ENCODE measurements at places on chromosomes 3 and 15.

GRCh38 chr3:184375747-184376461 is 2.1 kb downstream of the THPO start:
- DNase-seq, result peak; percentile 54
- H3K4me3 ChIP-seq, result no peak overlapping the region
- no peaks in the 10 kb centered on the region for H3K36me3 ChIP-seq
- H3K27ac ChIP-seq, result no peak overlapping the region

GRCh38 chr3:150636258-150636657 is 33.1 kb downstream of the SELENOT start:
- H3K36me3 ChIP-seq, result no peaks in the 10 kb centered on the region
- no peak overlapping the region for H3K4me3 ChIP-seq
- DNase-seq, result no peak
- H3K27me3 ChIP-seq, result no peaks in the 10 kb centered on the region

GRCh38 chr3:61683549-61684236 is 122.3 kb downstream of the PTPRG start:
- peaks cover 92% of the 10 kb centered on the region for H3K4me1 ChIP-seq
- no peaks in the 10 kb centered on the region for H3K36me3 ChIP-seq
- H3K4me3 ChIP-seq, result no peak overlapping the region
- no peak overlapping the region for H3K27ac ChIP-seq
- no peaks in the 10 kb centered on the region for H3K27me3 ChIP-seq

- H3K27me3 ChIP-seq, result no peaks in the 10 kb centered on the region
- peaks cover 2% of the 10 kb centered on the region for H3K4me1 ChIP-seq
- H3K4me3 ChIP-seq, result no peak overlapping the region
- no peaks in the 10 kb centered on the region for H3K36me3 ChIP-seq
- H3K27ac ChIP-seq, result no peak overlapping the region
Measured at GRCh38 chr3:49415931-49416601, 3.8 kb downstream of the TCTA start.

- H3K36me3 ChIP-seq, result no peaks in the 10 kb centered on the region
- H3K4me3 ChIP-seq, result no peak overlapping the region
- H3K27me3 ChIP-seq, result no peaks in the 10 kb centered on the region
- no peak for DNase-seq
- H3K27ac ChIP-seq, result no peak overlapping the region
Measured at GRCh38 chr3:155712008-155712407, 32.9 kb downstream of the PLCH1 start.

DNA sequence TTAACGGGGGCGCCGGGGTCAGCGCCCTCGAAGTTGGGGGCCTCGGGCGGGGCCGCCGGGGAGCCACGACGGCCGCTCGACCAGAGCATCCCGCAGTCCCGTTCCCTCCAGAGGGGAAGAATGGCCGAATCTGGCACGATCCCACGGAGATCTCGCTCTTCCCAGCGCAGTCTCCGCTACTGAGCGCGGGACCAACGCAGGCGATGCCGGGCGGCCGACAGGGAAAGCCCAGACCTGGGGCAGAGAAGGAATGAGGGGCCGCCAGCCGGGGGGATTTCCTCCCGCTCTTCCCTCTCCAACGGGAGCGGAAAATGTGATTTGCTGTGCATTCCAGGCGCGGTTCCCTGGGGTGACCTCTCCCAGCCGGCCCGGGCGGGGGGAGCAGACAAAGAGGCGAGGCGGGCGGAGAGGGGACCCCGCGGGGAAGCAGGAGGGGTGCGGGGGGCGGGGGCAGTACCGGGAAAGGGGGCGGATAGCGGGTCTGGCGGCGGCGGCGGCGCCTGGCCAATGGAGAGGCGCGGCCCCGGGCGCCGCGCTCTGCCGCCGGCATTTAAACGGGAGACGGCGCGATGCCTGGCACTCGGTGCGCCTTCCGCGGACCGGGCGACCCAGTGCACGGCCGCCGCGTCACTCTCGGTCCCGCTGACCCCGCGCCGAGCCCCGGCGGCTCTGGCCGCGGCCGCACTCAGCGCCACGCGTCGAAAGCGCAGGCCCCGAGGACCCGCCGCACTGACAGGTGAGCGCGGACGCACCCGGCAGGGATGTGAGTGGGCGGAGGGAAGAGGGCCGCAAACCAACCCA is at the start of gene GREM1:
Gene GREM1, plus strand, starts transcription at position 579 of the 801 bp plus-strand sequence. CDS start 12,687 bp downstream, outside the sequence.
- H3K27ac ChIP-seq, result no peak within 1 kb of the TSS
- peak within 1 kb of the TSS; percentile 70 for H3K4me3 ChIP-seq
- peaks cover 26% of the 10 kb centered on the region for H3K4me1 ChIP-seq
- H3K27me3 ChIP-seq, result peaks cover 92% of the 10 kb centered on the region
- DNase-seq, result peak; percentile 79
- H3K36me3 ChIP-seq, result no peaks in the 10 kb centered on the region

DNA sequence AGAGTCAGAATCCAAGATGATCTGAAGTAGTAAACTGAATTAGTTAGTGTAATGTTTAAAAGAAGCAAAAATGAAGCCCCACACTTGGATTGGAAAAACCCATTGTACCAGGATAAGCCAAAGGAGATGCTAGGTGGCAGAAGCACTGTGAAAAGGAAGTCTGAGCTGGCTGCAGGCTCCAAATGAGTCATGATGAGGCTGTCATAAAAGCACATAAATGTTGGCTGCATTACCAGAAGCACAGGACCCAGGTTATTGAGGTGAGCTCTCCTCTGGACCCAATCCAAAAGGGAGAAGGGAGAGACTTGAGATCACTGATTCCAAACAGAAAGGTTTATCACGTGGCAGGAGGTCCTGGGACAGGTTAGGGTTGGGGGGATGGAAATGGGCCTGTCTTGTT is 3.2 kb upstream of the ACAN start:
- H3K27ac ChIP-seq, result no peak overlapping the region
- DNase-seq, result no peak
- H3K4me3 ChIP-seq, result no peak overlapping the region
- H3K4me1 ChIP-seq, result peaks cover 2% of the 10 kb centered on the region

DNA sequence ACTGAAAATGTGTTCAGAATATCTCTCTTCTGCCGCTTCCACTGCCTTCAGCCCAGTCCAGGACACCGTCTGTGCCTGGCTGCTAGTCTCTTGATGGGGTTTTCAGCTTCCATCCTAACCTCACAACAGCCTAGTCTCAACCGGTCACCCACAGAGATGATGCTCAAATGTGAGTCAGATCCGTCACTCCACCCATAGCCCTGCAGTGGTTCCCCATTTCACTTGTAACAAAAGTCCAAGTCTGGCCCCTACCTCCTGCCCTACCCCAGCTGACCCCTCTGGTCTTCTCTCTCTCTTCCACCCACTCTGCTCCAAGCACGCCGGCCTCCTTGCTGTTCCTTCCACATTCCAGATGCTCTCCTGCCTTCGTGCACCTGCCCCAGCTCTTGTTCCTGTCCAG is 68.1 kb downstream of the PPARG start:
- no peak for DNase-seq
- H3K27ac ChIP-seq, result no peak overlapping the region
- H3K4me1 ChIP-seq, result no peaks in the 10 kb centered on the region
- H3K27me3 ChIP-seq, result no peaks in the 10 kb centered on the region

GRCh38 chr3:67901681-67902080 is 247.3 kb upstream of the SUCLG2 start:
- H3K4me3 ChIP-seq, result no peak overlapping the region
- H3K4me1 ChIP-seq, result no peaks in the 10 kb centered on the region
- peak; percentile 10 for DNase-seq
- no peaks in the 10 kb centered on the region for H3K27me3 ChIP-seq
- H3K36me3 ChIP-seq, result no peaks in the 10 kb centered on the region

DNA sequence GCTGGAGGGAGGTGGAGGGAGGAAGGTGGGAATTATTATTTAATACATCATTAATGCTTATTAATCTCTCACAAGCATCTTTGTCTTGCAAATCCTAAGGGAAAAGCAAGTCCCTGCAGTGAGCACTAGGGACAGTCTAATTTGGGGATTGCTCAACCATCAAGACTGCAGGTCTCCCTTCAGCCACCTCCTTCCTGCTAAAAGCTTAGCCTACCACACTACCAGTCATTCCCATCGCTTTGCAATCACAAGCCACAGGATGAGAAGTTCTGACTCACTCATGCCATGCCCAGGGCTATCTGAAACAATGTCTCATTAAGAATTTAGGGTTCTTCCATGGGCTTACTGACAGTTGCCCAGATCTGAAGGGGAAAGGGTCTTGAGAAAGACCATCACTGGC is 51.0 kb upstream of the EIF1B start:
- H3K4me3 ChIP-seq, result no peak overlapping the region
- DNase-seq, result peak; percentile 33
- no peak overlapping the region for H3K27ac ChIP-seq
- H3K36me3 ChIP-seq, result no peaks in the 10 kb centered on the region

- H3K27me3 ChIP-seq, result no peaks in the 10 kb centered on the region
- no peaks in the 10 kb centered on the region for H3K36me3 ChIP-seq
- DNase-seq, result peak; percentile 81
- H3K27ac ChIP-seq, result no peak overlapping the region
- no peaks in the 10 kb centered on the region for H3K4me1 ChIP-seq
Measured at GRCh38 chr15:75809986-75810750, 33.1 kb upstream of the UBE2Q2 start.

DNA sequence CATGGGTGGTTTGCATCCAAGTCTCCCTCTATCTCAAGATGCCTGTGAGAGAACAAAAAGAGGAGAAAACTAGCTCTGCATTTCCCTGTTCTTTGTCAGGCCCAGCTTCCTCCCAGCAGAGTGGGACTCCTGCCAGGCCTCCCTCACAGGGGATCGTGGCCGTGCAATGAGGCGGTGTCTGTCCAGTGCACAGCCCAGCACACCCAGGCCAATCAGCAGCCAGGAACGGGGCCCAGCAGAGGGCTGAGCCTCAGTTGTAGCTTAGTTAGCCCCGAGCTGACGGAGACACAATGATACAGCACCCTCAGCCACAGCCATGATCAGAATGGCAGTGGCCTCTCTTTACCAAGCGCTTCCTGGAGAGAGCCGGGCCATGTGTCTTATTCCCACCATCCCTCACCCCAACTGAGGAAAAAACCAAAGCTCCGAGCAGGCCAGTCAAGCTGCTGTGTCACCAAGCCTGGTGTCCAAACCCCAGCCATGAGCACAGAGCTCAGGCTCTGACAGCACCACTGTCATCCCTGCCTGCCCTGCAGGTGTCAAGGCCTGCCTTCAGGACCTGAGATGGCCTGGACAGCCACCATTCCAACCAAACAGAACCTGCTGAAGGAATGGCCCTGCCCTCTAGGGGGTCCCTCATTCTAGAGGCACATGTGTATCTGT is 71.1 kb downstream of the DNAJB8 start:
- H3K36me3 ChIP-seq, result no peaks in the 10 kb centered on the region
- H3K27ac ChIP-seq, result no peak overlapping the region
- no peak for DNase-seq
- no peaks in the 10 kb centered on the region for H3K4me1 ChIP-seq
- no peak overlapping the region for H3K4me3 ChIP-seq

DNA sequence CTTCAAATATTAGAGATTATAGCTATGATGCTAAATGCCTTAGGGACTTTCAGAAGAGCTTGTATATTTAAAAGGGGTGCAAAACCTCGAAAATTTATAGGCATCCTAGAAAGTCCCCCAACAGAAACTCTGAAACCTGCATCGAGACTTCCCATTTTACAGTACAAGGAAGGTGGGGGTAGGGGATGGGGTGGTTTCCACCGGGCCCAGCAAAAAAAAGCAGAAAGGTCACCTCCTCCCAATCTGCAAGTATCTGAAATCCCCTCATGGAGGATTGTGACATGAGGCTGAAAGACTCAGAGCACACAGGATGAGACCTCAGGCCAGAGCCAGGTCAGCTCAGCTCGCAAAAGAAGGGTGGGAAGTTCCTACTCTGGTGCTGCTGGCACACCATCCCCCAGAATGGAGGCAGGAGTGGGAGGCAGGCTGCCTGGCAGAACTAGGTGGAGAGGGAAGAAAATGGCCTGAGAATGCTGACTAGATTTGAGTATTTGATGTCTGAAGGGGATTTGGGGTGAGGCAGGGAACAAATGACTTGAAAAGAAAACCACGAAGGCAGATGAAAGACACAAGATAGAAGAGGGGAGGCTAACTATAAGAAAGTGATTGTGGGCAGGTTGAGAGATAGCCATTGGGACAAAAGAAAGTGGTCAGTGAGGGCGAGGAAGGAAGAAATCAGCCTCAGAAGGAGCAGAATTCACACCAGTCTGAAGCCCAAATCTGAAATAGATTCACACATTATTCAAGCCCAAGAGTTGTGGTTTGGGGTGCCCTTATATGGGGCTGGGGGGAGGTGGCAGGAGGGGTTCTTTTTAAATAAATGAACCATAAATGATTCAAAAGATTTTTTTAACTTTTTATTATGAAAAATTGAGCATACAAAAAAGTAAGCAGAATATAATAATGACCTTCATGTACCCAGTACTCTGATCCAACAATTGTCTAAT is 22.5 kb upstream of the TSC22D2 start:
- peaks cover 13% of the 10 kb centered on the region for H3K4me1 ChIP-seq
- H3K27me3 ChIP-seq, result no peaks in the 10 kb centered on the region
- DNase-seq, result no peak
- H3K36me3 ChIP-seq, result no peaks in the 10 kb centered on the region
- no peak overlapping the region for H3K4me3 ChIP-seq

GRCh38 chr15:87354661-87355410 is 901.7 kb downstream of the NTRK3 start:
- no peak for DNase-seq
- H3K36me3 ChIP-seq, result no peaks in the 10 kb centered on the region
- no peak overlapping the region for H3K4me3 ChIP-seq

GRCh38 chr15:45097466-45097865 is 16.5 kb downstream of the DUOX2 start:
- H3K4me1 ChIP-seq, result peaks cover 15% of the 10 kb centered on the region
- no peaks in the 10 kb centered on the region for H3K36me3 ChIP-seq
- no peak overlapping the region for H3K4me3 ChIP-seq
- no peaks in the 10 kb centered on the region for H3K27me3 ChIP-seq

GRCh38 chr15:94258246-94258645 is 26.9 kb downstream of the MCTP2 start:
- no peak overlapping the region for H3K27ac ChIP-seq

DNA sequence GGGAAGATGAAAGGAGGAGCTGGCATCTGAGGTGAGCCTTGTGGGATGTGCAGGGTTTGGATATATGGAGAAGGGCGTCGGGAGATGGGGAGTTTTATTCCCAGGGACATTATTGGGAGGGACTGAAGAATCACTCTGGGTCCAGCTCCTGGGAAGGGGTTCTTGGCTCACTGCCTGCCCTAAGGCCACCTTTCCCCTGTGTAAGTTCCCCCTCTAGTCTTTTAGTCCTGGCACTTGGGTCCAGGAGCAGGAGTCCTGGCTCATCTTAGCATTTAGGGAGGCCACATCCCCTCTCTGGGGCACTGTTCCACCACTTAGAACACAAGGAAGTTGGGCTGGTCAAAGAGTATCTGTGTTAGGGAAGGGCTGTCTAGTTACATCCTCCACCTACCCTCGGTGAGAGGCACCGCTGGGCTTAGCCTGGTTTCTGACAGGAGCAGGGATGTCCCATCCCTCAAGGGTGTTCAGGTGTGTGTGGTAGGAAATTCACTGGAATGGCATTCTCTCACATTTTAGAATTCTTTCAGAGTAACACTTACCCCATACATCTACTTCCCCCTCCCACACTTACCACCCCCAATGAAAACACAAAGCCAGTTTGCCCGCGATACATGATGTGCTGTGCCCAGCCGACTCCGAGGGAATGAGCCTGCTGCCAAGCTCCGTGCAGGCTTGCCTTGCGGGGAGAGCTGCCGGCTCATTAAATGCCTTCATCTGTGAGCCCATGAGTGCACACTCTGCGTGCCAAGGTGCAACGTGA is 86.7 kb downstream of the FAM43A start:
- DNase-seq, result no peak
- no peaks in the 10 kb centered on the region for H3K36me3 ChIP-seq
- no peaks in the 10 kb centered on the region for H3K4me1 ChIP-seq
- H3K4me3 ChIP-seq, result no peak overlapping the region

- no peak for DNase-seq
- H3K36me3 ChIP-seq, result peaks cover 42% of the 10 kb centered on the region
- no peak overlapping the region for H3K27ac ChIP-seq
- no peaks in the 10 kb centered on the region for H3K4me1 ChIP-seq
- no peak overlapping the region for H3K4me3 ChIP-seq
- H3K27me3 ChIP-seq, result no peaks in the 10 kb centered on the region
Measured at GRCh38 chr3:47605652-47606051, 27.0 kb upstream of the CSPG5 start.

Data from GM23338 (cell line).